T1000 (cell line): ENCODE measurements at places on chromosomes 11 and 22.
A peak's percentile ranks its signal among the peaks of the same experiment; 100 is the strongest.

GRCh38 chr11:126469311-126469710 is 113.8 kb downstream of the ST3GAL4 start:
- DNase-seq: no peak

DNA sequence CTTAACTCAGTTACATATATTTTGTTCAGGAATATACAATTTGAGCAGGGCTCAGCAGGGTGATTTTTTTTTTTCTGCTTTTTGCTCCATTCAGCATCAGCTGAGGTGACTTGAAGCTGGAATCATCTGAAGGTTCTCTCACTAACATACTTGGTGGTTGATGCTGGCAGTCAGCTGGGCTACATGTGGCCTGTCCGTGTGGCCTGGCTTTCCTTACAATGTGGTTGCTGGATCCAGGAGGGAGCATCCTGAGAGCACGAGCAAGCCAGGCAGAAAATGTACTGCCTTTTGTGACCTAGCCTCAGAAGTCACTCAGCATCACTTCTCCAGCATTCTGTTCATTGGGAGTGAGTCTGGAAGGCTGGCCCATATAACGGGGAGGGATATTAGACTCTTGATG is 151.6 kb upstream of the E2F8 start:
- DNase-seq: no peak

- DNase-seq: no peak
These were observed at the start of the genes C11orf21 and TSPAN32 for GRCh38 chr11:2301631-2302305. Gene C11orf21, minus strand, starts transcription at chr11:2301918. Its CDS starts 110 bp downstream, at chr11:2301808. Gene TSPAN32, plus strand, starts transcription at chr11:2302013. Its CDS starts 137 bp downstream, at chr11:2302150.

DNA sequence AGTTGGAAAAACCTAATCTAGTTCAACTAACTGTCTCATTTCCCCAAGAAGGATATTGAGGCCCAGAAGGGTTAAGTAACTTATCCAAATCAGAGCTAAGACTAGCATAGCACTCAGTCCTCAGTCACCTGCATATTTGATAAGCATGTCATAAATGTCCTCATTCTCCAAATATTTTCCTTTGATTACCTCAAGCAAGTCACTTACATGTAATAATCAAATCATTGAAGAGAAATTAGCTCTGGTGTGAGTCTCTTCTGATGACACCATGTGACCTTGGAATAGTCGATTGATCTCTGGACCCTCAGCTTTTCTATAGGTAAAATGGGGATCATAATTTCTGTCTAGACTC is 48.8 kb upstream of the PICALM start:
- no peak for DNase-seq

GRCh38 chr22:42837556-42837955 is 19.5 kb downstream of the ARFGAP3 start:
- no peak for DNase-seq

- DNase-seq: no peak
These were observed 126.5 kb downstream of the VPREB1 start for GRCh38 chr22:22371031-22371541.

GRCh38 chr22:39178206-39179111 is 26.0 kb upstream of the CBX7 start:
- no peak for DNase-seq

DNA sequence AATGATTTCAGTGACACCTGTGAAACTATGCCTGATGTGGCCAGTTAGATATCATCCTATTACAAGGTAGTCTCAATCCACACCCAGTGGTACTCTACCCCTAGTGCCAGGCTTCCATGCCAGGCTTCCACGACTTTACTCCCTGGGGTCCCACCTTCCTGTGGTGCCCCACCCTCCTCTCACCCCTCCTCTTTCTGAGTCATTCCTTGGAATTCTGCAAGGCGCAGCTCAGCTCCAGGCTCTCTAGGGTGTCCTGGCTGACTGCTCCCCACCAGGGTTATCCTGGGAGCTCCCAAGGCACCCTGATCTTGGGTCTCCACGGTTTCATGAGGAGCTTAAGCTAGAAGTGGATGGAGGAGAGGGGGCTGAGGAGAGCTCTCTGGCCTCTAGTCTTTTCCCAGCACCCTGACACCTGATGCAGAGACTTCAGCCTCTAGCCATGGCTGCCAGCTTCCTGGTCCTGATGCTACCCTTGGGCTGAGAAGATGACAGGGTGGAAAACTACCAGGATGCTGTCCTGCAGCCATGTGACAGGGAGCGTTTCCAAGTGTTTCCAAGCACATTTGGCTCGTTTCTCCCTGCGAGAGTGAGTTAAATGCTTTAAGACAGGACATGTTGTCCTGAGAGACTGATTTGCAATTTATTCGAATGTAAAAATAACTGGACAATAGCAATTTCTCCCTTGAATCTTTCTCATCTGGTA is 1461.2 kb downstream of the TBC1D22A start:
- DNase-seq: no peak

GRCh38 chr11:44445500-44446365 is 119.7 kb upstream of the CD82 start:
- no peak for DNase-seq

- DNase-seq: no peak
These were observed 25.9 kb upstream of the RAB30 start for GRCh38 chr11:83097429-83098075.

DNA sequence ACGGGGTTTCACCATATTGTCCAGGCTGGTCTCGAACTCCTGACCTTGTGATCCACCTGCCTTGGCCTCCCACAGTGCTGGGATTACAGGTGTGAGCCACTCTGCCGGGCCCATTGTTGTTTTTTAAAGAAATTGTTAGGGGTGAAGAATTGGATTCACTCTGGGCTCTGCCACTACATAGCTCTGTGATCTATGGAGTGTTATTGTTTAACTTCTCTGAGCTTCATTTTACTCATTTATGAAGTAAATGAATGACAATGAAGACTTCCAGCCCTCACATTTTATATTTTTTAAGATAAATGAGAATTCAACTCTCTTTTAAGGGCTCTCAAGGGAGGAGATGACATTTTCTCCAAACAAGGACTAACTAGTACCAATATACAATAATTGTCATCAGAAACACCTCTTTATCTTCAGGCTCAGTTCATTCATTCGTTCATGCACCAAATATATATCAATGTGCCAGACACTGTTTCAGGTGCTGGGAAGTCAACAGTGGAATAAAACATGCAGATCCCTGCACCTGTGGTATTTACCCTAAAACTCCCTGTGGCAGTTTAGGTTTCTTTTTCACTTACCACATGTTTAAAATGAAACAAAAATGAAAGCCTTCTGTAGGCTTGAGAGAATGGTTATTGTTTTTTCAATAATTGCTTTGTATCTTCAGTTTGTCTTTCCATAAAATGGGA is 23.5 kb upstream of the GRAMD1B start:
- no peak for DNase-seq

DNA sequence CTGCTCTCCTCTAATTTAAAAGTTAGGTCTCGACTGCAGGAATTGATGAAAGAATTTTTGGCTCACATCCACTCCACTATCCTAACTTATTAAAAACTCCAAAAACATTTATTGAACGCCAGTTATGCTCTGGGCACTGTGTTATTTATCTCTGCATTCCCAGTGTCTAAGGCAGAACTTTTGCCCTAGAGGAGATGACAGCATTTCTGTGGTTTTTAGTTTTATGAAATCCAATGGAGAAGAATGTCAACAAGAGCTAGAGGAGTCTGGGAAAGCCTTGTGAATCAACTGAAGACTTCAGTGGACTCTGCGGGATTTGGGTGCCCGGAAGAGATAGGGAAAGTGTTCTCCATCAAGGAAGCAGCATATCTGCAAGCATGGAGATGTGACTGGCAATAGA is 217.0 kb upstream of the PGR start:
- no peak for DNase-seq

GRCh38 chr11:61513143-61513765 is 4.7 kb downstream of the LRRC10B start:
- no peak for DNase-seq

GRCh38 chr11:119055901-119056300 is 1.1 kb downstream of the HYOU1 start:
- no peak for DNase-seq

- DNase-seq: no peak
These were observed 11.3 kb upstream of the MS4A7 start for GRCh38 chr11:60367009-60367408.

GRCh38 chr11:131470216-131470925 is 100.0 kb downstream of the NTM start:
- DNase-seq: no peak

DNA sequence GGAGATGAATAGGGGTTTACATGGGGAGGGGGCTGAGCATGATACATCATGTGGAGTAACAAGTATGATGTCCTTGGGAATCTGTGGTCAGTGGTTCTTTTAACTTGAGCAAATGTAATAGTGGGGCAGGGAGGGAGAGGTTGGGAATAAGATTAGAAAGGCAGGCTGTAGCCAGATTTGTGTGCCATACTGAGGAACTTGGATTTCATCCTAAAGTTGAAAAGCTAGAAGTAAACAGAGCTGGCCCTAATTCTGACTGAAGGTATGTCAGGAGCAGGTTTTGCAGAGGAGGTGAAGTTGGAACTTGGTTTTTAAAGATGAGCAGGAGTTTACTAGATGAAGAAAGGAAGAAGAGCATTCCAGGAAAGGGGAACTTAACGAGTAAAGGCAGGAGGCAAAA is 108.3 kb upstream of the RRM1 start:
- no peak for DNase-seq

GRCh38 chr22:17121233-17122195 is at the start of gene TMEM121B:
Gene TMEM121B, minus strand, starts transcription at chr22:17121360. Its CDS starts 233 bp downstream, at chr22:17121127.
- peak; percentile 6 for DNase-seq

GRCh38 chr11:69878927-69879728 is 59.9 kb upstream of the FGF3 start:
- DNase-seq: no peak

- no peak for DNase-seq
These were observed 6.9 kb downstream of the SULT4A1 start for GRCh38 chr22:43855431-43855830.

DNA sequence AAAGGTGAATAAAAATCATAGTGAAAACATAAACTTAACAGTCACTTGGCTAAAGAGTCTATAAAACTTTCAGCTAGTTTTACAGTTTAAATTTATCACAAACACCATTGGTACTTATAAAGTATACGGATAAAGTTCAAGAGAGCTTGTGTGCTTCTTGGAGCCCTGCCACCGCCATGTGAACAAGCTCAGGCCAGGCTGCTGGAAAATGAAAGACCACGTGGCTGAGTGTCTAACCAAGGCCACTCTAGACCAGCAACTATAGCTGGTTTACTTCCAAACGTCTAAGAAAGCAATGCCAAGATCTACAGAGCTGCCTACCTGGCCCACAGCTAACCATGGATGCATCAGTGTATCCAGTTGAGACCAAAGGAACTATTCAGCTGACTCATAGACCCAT is 66.3 kb upstream of the API5 start:
- DNase-seq: no peak

DNA sequence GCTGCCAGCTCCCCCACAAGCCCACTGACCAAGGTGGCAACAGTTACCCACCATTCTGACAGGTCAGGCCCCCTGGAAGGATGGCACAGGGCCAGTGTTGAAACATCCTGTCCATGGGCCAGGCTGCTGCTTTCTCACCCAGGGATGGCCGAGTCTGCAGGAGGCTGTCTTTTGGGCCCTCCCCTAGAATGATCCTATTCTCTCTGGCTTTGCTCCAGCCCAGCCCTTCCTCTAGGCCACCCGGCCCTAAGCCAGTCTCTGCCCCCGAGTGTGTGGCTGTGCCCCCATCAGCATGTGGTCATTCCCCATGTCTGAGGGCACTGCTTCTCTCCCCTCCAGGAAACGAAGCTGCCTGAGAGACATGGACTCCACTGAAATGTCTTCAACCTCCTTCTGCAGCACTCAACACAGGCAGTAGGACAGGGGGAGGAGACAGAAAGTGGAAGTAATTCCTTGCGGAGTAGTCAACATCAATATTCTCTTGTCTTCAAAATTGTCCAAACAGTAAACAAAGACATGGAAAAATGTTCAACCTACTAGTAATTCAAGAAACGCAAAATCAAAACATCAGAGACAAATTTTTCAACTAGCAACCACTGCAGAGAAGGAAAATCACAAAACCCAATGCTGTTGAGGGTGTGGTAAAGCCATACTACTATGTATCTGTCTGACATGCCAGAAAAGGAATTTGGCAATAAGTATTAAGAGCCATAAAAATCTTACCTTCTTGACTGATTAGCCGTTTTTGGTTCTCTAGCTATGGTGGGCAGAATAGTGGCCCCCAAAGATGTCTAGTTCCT is 5.1 kb upstream of the SCARF2 start:
- DNase-seq: no peak

DNA sequence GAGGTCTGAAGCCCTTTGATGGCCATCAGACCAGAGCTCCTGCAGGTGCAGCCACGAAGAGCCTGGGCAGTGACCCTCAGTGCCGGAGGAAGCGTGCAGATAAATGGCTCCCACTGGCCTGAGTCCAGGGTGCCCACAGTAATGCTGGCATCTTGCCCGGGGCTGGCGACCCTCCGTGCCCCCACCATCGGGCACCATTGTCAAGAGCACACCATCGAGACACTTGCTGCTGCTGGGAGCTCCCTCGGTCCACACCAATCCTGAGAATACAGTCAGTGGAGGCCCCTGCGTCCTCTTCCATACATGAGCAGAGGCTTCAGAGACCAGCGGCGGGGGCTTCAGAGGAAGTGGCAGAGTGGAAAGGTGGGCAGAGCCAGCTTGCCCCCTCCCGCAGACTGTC is 1448.3 kb downstream of the BRD1 start:
- DNase-seq: no peak

DNA sequence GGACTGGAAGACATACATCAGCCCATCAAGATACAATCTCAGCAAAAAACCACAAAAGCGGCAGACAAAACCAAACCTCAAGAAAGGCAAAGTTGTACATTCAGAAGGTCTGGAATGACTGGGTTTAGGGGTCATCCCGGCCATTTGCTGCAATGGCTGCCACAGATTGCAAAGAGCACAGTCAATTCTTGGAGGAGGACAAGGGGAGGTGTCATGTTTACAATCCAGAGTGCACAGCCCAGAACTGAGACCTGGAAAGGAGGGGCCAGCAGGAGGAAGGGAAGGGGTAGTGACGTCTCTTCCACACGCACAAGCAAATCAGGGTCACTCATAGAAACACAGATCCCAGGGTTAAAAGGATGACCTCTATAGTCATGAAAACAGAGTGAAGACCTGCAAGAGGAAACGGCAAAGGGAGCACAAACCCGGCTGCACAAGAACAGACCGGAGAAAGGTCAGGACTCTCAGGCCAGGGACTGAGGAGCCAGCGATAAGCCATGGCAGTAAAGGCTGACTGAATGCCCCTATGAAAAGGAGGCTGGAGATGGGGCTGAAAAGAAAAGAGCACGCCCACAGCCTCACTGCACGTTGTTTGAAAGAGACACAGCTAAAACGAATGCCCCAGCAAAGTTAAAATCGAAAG is 18.2 kb upstream of the MUC5AC start:
- DNase-seq: no peak

GRCh38 chr11:30652801-30653200 is 66.6 kb upstream of the MPPED2 start:
- no peak for DNase-seq

DNA sequence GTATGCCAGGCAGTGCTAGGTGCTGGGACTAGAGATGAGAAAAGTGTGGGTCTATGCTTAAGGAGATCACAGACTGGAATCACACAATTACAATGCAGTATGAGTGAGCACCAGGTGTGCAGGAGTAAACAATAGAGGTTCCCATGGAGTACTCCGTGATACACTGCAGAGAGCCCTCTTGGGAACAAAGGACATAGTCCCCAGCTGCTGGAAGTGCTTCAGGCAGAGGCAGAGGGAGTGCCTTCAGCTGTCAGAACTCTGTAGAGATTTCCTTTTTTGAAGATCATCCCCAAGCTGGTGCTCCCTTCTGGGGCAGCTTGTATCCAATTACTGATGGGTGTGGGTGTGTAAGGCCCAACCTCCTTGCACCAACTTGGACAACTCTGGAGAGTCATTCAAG is 143.5 kb upstream of the PLET1 start:
- DNase-seq: no peak

GRCh38 chr22:32880893-32881596 is 79.5 kb downstream of the TIMP3 start:
- no peak for DNase-seq

- no peak for DNase-seq
These were observed 13.5 kb downstream of the TRIM44 start for GRCh38 chr11:35675901-35676610.
